PC-3 (cell line): ENCODE measurements at places on chromosomes 4 and X. TPM values are rescaled to one million over a fixed set of nuclear protein-coding genes. Genes with fewer than 3 reads are reported as not detected.
A peak's percentile ranks its signal among the peaks of the same experiment; 100 is the strongest.

The PPM1K gene
- total RNA-seq, result 3.0 and 5.7 TPM in 2 replicates

The LUZP4 gene
- not detected in 2 replicates for total RNA-seq

- no peaks in the 10 kb centered on the region for H3K4me1 ChIP-seq
- H3K27me3 ChIP-seq, result no peaks in the 10 kb centered on the region
- no peaks in the 10 kb centered on the region for H3K36me3 ChIP-seq
- no peak overlapping the region for H3K4me3 ChIP-seq
These were observed 78.0 kb upstream of the STX18 start for GRCh38 chr4:4619821-4620220.

- H3K4me1 ChIP-seq, result no peaks in the 10 kb centered on the region
- H3K27me3 ChIP-seq, result no peaks in the 10 kb centered on the region
- H3K36me3 ChIP-seq, result no peaks in the 10 kb centered on the region
- no peak overlapping the region for H3K27ac ChIP-seq
- no peak overlapping the region for H3K4me3 ChIP-seq
- no peak for DNase-seq
These were observed 34.9 kb upstream of the ASB12 start for GRCh38 chrX:64265265-64265664.

- no peak for DNase-seq
- H3K4me3 ChIP-seq, result no peak overlapping the region
- H3K27ac ChIP-seq, result no peak overlapping the region
- H3K4me1 ChIP-seq, result peaks cover 11% of the 10 kb centered on the region
- no peaks in the 10 kb centered on the region for H3K36me3 ChIP-seq
These were observed 1.9 kb downstream of the SOWAHD start for GRCh38 chrX:119760026-119760877.

- H3K27ac ChIP-seq, result no peak overlapping the region
- no peak overlapping the region for H3K4me3 ChIP-seq
- H3K36me3 ChIP-seq, result no peaks in the 10 kb centered on the region
- peak; percentile 79 for DNase-seq
- no peaks in the 10 kb centered on the region for H3K27me3 ChIP-seq
- 0 out of 2 replicates have a peak, but pooled peaks cover 7% of the 10 kb centered on the region for H3K4me1 ChIP-seq
These were observed 8.9 kb upstream of the HTRA3 start for GRCh38 chr4:8260656-8261111.
